ENCODE measurements at places on chromosomes 11 and 22.

DNA sequence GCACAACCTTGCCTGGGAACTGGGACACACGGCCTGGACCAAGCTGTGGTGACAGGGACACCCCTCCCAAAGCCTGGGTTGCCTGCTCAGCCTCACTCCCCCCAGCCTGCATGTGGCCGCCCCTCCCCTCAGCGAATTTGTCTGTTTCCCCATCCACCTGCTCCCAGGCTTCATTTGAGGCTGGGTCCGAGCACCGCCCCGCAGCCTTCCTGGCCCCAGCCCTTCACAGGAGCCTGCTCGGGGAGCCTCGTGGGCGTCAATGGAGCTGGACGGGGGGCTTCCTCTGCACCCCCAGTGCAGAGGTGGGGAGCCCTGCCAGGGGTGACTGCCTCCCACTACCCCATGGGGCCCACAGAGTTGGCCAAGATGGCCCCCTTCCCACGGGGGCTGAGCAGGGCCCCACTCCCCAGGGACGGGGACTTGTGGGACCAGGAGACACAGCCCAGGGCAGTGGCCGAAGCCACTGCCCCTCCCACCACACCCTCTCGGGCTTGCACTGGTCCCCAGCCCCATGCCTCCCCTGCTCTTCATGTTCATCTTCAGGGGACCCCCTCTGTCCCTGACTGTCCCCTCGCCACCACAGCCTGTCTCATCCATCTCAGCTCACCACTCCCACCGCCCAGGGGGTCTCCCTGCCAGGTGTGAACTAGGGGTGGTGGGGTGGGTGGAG, 91.7 kb downstream of the WNT7B start:
- DNase-seq: no peak

- no peak for DNase-seq
These were observed 166.7 kb downstream of the FAT3 start for GRCh38 chr11:92391364-92391763.

DNA sequence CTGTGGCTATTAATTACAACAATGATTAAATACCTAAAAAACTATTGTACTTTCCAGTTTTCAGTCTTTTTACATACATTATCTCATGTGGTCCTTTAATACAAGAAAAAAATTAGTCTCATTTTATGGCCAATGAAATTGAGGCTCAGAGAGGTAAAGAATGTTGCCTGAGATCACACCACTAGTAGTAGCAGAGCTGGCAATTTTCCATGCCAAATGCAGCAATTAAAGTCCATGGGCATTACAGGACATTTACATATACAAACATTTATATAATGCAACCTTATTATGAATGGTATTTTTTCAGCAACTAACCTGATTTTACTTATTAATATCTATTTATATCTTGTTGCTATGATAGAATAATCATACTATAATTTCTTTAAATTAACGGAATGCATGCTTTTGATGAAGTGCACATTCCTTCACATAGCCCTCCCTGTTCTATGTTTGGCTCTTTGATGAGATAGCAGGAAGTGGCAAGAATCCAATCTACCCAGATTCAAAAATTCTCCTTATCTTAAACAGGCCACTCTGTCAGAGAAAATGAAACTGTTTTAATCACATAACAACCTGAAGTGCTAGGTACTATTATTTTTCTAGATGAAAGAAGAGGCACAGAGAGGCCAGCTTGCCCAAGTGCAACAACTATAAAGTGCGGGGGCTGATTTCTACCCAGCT, 120.9 kb upstream of the LDLRAD3 start:
- DNase-seq: no peak

GRCh38 chr22:22093743-22094142, 111.2 kb upstream of the TOP3B start:
- DNase-seq: no peak

- DNase-seq: no peak
These were observed 10.2 kb downstream of the ADAMTS8 start for GRCh38 chr11:130418210-130418609.

DNA sequence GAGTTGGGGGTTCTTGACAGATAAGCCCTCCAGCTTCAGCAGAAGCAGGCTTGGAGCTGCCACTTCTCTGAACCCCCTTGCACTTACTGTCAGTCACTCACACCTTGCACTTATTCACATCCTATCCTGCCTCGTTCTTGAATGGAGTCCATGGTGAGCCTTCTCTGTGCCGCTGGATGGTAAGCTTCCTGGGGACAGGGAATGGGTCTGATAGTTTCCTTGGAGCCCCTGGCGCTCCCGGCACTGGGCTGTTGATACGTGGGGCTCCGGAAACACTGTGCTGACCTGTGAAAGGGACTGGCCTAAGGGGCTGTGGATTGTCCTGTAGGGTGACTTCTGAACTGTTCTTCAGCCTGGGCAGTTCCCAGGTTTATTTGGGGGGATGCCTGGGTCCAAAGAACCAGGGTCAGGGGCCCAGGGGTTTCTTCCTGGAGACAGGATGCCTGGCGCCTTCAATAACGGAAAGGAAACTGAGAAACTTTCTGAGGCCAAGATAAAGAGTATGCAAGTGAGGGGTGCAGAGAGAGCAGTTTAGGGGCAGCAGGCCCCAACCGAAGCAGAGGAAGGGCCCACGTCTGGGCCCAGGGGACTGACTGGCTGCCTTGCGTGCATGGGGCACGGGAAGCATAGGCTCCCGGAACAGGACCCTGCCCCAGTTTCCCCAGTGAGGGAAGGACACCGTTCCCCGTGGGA, 709 bp upstream of the ST3GAL4 start:
- DNase-seq: no peak

GRCh38 chr11:64745521-64746328, 1.8 kb upstream of the RASGRP2 start:
- DNase-seq: no peak

GRCh38 chr11:68384530-68385081, 72.2 kb downstream of the LRP5 start:
- DNase-seq: no peak

All from NCI-H2107 (cell line).